Midbrain (tissue), 1 donor: ENCODE measurements at places on chromosomes 1 and 21.

- DNase-seq: peak; percentile 27
Measured at GRCh38 chr1:89198491-89199072, at the start of gene GBP4. Gene GBP4 (minus strand): TSS chr1:89198942. CDS start chr1:89198834, 108 bp downstream.

DNA sequence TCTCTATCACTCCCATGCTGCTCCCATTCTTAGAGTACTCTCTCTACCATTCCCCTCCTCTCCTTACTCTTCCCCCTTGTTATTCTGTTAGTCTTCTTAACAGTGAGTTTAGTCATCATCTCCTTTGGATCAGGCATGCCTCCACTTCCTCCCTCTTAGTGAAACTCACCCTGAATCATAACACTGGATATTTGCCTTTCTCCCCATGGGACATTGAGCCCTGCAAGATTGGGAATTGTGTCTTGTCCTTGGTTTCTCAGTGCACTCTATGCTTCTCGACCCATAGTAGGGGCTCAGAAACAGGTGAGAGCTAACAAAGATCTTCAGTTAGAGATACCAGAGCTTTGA lies 68.3 kb upstream of the GCLM start:
- DNase-seq: no peak

DNA sequence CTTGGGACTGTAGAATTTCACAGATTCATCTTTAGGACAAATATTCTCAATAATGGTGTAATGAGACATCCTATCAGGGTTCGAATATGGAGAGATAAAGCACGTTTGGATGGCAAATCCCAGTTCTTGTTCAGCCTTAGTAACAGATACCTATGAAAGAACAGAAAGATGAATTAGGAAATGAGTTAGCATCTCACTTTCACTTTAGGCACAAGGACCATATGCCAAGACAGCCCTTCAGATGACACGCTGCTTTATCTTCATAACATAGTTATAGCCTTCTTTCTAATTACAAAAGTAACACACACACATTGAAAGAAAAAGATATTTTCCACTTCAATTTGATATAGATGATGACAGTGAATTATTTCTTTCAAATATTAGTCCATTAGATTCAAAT lies 173.6 kb downstream of the TGFBR3 start:
- no peak for DNase-seq

GRCh38 chr1:204711947-204712701 lies 26.6 kb upstream of the LRRN2 start:
- DNase-seq: no peak

GRCh38 chr21:29245104-29245643 lies 53.5 kb upstream of the BACH1 start:
- no peak for DNase-seq

- DNase-seq: no peak
Measured at GRCh38 chr1:197468543-197469175, 200.6 kb downstream of the CRB1 start.

GRCh38 chr1:234597894-234598293 lies 12.1 kb downstream of the IRF2BP2 start:
- no peak for DNase-seq

DNA sequence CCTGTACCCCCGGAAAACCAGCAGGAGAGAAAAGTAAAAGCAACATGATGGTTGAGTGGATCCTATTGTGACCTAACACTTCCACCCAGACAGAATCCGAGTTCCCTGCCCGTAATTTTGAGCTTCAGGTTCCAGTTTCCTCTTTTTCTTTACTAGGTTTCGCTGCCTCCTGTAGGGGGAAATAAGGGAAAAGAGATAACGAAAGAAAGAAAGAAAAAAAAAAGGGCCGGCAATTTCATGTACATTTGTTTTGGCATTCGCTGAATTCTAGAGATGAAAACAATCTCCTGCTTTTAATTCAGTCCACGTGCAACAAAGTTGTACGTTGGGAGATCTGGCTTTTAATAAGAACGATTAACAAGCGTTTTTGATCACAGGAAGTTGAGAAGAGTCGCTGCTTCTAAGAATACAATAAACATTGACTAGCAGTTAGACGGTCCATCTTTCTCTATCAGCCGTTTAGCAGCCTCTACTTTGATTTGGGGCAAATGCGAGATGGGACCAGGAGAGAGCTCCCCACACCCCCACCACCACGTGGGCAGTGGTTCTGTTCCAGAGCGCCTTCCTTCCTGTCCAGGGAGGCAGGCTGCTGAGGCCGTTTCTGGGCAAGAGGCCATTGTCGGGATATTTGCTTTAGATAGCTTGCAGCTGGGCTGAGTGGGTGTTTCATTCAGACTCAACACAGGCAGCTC lies 155.9 kb upstream of the RUNX1 start:
- peak; percentile 59 for DNase-seq

GRCh38 chr21:25515484-25516405 lies 91.5 kb downstream of the MRPL39 start:
- no peak for DNase-seq

DNA sequence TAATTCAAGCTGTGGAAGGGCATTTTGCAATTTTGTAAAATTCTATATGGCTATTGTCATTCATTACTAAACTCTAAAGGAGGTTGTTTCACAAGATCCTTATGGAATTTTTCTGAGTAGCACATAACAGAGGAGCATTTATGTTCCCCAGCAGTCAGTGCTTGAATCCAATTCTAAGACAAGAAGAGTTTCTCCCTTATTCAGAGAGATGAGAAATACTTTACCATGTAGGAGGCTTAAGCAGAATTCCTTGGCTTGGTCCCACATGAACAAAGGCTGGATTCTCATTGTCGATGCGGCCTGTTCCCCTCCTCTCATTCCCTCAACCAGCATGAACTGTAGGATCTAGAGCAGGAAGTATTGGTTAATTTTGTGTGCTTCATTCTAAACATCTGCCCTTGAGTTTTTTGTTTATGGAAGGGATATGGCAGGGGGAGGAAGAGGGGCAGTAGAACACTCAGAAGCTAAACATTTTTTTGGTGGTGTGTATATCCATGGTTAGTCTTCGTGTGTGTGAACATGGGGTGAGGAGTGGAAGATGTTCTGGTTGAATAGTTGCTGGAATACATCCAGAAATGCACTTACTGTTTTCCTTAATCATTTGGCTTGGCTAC lies 74.3 kb downstream of the LAMC1 start:
- DNase-seq: no peak

DNA sequence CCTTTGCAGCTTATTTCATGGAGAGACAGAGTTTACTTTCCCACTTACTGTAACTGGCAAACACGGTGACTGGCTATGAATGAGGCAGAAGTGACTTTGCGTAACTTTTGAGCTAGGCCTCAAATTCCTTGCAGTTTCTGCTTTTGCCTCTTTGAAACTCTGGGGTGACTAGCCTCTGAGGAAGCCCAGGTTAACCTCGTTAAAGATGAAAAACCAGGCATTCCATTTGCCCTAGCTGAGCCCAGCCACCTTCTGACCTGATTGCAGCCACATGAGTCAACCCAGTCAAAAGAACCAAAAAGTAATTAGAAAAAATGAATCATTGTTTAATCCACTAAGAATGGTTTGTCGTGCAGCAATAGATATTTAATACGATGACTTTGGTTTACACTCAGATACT lies 20.4 kb downstream of the PRMT6 start:
- no peak for DNase-seq

- no peak for DNase-seq
Measured at GRCh38 chr1:56456435-56457101, 122.8 kb downstream of the PLPP3 start.

DNA sequence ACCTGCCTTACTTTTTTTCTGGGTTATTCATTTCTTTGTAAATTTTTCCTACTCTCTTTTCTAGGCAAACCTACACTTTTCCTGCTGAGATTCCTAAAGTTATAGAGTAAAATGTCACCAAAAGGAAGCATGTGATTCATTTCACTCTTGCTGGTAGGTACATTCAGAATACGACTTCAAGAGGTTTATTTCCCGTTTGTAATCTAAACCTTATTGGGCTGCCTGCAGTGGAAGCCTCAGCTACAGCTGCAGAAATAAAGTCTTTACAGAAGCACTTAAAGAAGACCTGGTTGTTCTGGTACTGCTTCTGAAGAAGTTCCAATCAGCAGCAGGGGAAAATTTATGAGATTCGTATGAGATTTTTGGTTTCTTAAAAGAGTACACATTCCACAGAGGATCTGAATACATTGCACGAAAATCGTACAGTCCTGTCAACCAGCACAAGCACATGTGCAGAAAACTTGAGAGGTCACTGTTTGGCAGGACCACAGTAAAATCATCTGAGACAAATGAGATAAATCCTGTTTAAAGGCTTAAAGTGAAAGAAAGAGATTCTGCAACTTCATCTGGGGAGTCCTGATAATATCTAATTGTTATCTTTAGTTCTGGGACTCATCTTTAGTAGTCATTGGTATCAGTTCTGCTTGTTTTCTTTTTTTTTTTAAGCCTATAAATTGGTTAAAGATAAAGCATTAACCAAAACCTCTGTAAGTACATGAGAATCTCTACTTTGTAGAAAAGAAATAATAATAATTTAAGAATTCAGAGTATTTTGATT lies 109.9 kb upstream of the ADGRL2 start:
- DNase-seq: no peak

DNA sequence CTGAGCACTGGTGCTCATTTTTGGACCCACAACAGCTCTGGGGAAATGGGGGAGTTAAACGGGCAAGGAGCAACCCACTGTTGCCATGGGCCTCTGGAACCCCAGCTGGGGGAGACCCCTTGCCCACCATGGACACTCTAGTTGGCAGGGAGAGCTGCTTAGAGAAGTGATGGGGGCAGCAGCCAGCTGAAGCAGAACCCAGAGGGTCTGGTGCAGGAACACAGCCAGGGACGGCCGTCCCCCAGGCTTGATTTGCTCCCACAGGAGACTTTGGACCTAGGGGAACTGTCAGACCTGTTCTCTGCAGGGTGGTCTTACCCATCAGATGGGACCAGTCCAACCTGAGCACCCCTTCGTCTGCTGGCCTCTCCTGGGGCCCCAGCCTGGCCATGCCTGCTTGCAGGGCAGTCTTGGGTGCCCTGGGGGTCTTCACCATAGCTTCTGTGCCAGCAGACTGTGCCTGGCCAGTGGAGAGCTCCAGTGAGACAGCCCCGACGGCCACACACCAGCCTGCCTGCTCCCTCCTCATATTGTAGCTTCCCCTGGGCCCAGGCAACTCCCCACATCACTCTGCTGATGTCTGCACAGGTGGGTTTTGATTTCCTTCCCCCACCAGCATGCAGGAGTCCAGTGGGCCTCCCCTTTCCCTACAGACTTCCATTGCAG lies 11.3 kb downstream of the SPATC1L start:
- DNase-seq: no peak

- DNase-seq: no peak
Measured at GRCh38 chr1:186617926-186618325, 62.3 kb downstream of the PTGS2 start.

GRCh38 chr1:85189120-85189519 lies 11.7 kb downstream of the SYDE2 start:
- no peak for DNase-seq

DNA sequence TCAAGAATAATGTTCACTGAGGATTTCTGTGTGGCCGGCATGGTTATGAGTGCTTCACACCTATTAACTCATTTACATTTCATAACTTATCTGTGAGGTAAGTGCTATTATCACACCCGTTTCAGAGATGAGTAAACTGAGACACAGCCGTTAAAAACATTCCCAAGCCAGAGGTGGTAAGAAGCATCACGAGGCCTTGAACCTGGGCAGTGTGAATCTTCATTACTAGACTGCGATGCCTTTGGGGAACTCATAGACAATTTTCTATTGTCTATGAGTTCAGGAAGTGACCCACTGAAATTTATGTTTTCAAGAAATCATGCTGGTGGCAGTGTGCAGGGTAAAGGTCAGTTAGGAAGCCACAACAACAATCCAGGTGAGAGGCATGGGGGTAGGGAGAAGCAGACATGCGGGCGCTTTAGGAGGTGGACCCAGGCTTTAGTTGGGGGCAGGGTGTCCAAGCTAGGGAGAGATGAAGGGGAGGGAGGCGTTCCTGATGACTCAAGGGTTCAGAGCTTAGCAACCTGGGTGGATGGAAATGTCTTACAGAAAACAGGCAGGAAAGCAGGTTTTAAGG lies 14.5 kb downstream of the GNG12 start:
- no peak for DNase-seq

GRCh38 chr1:177780096-177780700 lies 189.7 kb downstream of the SEC16B start:
- peak; percentile 61 for DNase-seq

GRCh38 chr21:44708866-44709425 lies 2.4 kb downstream of the TSPEAR start:
- no peak for DNase-seq

DNA sequence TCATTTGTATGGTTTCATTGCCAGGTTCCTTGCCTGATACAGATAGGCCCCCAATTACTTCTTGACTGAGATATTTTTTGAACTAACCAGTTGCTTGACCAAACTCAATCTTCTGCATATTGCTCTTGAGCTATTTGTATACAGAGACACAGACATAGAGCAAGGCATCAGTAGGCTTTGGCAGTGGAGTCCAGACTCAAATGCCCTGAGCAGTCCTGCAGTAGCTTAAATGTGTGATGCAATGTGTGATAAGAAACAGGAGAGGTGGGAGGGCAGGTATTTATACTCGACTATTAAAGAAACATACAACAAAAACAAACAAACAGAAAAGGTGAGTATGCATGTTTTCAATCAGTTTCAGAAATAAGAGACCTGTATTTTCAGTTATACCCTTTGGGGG lies 197.9 kb upstream of the DAB1 start:
- no peak for DNase-seq

DNA sequence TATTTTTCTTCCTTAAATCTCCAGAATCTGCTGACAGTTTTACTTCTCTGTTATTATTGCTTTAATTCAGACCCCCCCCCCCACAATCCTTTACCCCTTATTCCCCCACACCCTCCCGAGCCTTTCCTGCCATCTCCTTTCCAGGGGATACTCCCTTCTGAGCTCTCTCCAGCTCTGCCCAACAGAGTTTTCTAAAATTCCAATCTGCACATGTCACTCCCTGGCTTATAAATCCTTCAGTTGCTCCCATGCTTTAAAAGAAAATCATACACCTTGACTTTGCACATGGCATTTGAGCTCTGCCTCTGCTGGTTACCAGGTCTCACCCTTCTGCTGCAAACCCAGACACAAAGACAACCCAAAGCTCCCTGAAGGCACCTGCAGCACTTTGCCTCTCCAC lies 11.7 kb upstream of the EPS8L3 start:
- no peak for DNase-seq

- no peak for DNase-seq
Measured at GRCh38 chr1:13757693-13758092, 57.7 kb downstream of the PRDM2 start.

DNA sequence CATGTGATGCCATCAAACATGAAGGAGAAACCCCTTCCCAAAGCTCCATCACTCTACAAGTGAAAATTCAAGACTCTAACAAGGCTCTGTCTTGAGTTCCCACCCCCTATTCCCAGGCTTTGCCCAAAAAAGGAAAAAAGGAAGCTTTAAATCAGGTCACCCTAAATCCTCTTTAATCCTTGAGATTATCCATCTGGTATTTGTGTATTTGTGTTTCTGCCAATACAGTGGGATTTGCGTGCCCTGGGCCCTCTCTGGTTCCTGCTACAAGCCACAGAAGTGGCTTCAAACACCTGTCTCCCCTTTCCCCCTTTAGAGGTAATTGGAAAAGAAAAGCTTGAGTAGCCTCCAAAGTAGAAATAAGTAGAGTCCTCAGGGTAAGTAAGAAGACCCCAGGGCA lies 120.4 kb downstream of the EDEM3 start:
- no peak for DNase-seq

- no peak for DNase-seq
Measured at GRCh38 chr1:222971146-222971545, 156.3 kb downstream of the DISP1 start.
